ENCODE measurements at places on chromosomes 16 and 17. TPM values are rescaled to one million over a fixed set of nuclear protein-coding genes. Genes with fewer than 3 reads are reported as not detected.
A peak's percentile ranks its signal among the peaks of the same experiment; 100 is the strongest.

CLDN6 gene
- not detected for total RNA-seq

CD300LB gene
- 0.69 TPM for total RNA-seq

MAP3K3 gene
- total RNA-seq, result 52.7 TPM

EVPLL gene
- 0.36 TPM for total RNA-seq

NACA2 gene
- total RNA-seq, result not detected

ZSCAN10 gene
- not detected for total RNA-seq

SOX9 gene
- total RNA-seq, result 2.8 TPM

GRCh38 chr16:28910086-28911031, 14.7 kb downstream of the RABEP2 start:
- DNase-seq, result no peak

DNA sequence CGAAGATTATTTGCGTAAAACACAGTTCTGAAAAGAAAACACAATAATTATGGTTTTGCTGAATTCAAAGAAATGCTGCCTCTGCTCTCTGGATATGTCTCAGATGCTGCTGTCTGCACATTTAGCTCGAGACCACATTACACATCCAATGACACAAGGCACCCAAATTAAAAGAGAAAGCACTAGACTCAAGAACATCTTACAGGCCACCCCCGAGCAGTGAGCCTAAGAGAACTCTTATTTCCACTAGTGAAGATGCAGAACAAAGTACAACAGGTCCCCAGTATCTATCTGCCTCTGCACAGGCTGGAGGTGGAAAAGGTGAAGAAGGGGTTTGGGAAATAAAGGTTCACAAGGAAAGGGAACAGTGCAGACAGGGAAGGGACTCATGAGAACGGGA, 33.5 kb downstream of the GRB2 start:
- no peak for DNase-seq

DNA sequence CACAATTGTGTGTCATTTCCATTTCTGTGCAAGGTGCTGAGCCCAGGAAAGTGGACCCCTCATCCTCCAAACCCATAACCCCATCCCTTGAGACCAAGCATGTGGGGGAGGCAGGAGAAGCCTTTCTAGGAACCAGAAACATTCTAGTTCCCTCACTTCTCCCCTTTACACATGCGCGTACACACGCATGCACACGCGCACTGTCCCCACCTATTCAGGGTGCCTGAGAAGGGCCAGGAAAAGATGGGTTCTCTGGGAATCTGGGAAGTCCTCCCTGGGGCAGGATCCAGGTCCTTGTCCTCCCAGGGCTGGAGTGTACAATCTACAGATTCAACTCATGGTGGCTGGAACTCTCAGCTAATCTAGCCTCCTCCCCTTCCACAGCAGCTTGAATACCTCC, 2.4 kb downstream of the PPY start:
- no peak for DNase-seq

DNA sequence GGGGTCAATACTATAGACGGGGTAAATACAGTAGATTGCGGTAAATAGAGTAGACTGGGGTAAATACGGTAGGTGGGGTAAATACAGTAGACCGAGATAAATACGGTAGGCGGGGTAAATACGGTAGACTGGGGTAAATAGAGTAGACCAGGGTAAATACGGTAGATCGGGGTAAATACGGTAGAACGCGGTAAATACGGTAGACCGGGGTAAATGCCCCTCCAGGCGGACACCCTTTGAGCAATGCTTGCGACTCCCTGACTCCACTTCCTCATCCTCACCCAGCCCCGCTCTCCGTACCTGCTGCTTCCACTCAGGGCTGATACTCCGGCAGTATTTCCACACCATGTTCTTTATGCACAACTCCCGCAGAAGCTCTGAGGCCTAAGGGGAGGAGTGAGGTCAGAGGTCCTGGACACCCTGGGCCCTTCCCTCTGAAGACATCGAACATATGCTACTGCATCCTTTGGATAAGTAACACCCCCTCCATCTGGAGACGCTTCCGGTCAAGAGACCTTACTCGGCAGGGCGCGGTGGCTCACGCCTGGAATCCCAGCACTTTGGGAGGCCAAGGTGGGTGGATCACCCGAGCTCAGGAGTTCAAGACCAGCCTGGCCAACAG, 13.3 kb upstream of the CRK start:
- DNase-seq, result no peak

- DNase-seq, result no peak
Observed at GRCh38 chr16:56849690-56850680, 15.0 kb upstream of the SLC12A3 start.

DNA sequence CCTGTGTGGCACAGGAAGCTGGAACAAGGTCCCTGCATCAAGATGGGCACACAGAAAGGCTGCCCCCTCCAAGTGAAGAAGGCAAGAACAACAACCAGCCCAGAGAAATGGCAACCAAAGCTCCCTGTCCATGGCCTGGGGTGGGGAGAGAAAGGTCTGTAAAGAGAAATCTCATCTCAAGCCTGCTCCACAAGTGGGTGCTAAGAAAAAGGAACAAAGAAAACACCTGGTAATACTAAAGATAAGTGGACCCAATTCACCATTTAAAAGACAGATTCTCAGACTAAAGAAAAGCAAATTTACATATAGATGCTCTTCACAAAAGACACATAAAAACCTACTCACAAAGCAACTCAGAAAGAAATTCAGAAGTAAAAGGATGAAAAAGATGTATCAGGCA, 107.4 kb downstream of the PARN start:
- DNase-seq, result no peak

- DNase-seq, result no peak
Observed at GRCh38 chr17:39225959-39226683, 376 bp upstream of the STAC2 start.

DNA sequence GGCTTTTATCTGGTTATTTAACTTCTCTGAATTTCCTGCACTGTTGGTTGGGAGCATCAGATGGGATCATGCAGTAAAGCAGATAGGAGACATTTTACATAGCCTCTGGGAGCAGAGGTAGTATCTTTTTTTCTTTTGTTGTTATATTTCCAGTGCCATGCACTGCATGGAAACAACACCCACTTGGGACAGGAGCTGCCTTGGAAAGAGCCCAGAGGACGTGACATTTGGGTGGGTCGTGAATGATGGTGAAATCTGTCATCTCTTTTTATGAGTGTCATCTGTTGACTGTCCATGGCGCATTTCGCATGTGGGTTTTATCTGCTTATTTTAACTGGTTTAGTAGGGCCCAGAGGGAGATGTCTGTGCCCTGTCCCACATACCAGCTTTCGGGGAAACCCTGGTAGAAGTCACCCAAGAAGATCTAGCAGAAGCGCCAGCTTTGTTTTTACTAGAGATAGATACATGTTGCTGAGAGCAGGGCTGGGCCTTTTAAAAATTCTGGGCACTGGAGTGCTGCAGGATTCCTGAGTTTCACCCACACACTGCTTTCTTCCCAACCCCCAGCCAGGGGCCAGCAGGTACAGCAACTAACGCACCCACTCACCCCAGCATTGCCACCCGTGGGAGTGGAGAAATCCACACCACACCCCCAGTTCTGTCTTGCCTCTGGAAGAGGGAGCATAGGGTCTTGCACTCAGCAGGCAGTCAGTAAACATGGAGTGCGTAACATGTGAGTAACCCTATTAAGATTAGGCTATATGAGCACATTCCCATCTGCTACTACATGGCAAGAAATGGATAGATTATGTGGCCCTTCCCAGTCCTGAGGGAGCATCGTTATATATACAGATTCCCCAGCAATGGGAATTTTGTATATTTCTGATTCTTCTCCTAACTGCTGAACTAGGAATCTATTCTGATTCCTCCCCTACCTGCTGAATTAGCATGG, 8.4 kb upstream of the TERF2 start:
- DNase-seq, result no peak

GRCh38 chr17:6654841-6655731, 3.5 kb downstream of the C17orf100 start:
- no peak for DNase-seq

DNA sequence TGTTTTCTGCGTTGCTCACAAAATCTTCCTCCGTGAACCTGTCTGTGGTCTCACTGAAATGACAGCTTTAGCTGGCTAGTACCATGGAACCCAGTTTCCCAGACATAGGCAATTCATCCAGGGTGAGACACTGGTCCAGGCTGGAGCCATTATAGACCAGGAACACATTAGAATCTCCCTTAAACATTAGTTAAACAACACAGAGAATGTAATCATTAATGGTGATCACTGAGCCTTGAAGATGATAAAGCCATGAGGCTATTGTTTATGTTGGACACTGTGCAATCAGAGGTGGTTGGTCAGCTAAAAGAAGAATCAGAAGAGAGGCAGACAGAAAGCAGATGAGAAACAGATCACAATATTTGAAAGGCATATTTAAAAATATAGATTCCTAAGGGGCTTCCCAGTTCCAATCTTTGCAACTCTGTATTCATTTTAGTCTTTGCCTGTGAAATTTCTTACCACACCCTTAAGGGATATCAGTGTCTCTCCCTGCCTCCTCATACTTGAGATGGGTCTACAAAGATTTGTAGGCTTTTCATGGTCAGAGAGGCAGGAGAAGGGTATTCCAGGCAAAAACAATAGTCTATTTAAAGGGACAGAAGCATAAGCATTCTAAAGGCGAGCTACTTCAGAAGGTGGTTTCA, 317.9 kb downstream of the MAP2K6 start:
- DNase-seq, result no peak

- no peak for DNase-seq
Observed at GRCh38 chr17:74773414-74773813, 2.7 kb downstream of the NAT9 start.

DNA sequence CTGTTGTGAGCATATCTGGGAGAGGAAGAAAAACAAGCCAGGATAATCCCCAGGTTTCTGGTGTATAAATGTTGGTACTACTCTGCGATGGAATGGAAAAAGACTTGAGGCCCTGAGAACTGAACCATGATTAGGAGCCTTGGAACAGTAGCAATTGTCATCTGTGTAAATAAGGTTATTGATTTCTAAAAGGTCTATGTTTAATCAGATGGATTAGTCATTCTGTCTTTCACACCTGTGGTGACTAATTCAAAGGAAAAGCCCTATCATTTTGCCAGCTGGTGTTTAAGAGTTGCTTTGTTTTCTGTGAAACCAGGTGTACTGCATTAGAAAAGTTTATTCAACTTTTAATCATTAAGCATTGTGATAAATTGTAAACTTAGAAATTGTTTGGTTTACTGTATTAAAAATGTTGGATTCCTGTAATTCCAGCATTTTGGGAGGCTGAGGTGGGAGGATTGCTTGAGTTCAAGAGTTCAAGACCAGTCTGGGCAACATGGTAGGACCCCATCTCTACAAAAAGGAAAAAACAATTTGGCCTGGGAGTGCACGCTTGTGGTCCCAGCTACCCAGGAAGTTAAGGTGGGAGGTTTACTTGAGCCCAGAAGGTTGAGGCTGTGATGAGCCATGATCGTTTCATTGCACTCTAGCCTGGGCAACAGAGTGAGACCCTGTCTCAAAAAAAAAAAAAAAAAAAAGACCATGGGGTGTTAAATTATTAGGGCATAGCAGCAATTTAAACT, 29.0 kb upstream of the KPNB1 start:
- no peak for DNase-seq

DNA sequence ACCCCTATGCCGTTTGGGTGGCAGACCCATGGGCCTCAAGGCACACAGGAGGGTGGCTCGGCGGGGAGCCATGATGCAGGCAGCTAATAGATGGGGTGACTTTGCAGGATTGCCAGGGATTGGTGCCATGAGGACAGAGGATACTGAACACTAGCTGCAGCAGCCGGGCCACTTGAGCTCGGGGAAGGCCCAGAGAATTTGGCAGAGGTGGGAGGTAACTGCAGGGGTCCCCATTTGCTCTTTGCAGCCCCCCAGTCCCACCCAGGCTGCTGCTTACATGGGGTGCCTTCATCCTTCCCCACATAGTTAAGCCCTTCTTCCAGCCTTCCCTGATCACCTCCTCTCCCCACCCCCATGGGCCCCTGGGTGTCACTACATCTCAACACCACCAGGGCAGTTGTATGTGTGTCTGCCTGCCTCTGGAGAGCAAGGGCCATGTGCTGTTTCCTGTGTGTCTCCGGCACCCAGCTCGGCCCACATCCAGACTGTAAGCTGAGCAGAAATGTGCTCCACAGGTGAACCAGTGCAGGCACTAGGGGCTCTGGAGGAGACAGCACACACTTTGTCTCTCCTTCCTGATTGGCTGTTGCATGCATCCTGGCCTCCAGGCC, 52.0 kb downstream of the SREBF1 start:
- no peak for DNase-seq

DNA sequence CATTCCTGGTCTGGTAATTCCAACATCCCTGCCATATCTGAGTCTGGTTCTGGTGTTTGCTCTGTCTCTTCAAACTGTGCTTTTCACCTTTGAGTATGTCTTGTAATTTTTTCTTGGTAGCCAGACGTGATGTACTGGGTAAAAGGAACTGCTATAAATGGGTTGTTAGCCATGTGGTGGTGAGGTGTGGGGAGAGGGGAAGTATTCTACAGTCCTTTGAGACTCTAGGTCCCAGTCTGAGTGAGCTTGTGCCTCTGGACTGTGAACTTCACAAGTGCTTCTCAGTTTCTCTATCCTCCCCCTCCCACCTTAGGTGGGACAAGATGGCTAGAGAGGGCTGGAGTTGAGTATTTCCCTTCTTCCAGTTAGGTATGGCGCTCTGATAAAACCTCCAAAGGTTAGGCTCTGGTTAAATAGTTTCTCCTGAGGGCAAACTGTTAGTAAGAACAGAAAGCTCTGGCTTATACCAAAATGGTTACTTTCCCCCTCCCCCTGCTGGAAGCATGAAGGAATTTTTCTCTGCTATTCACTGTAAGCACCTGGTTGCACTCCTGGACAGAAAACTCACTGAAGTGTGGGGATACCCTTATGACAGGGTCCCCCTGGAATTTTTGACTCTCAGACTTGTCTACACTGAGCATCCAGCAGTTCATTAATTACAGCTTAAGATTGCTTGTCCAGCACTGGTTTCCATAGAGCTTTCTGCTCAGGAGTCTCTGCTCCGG, 87.8 kb downstream of the MARCHF10 start:
- DNase-seq, result no peak

GRCh38 chr17:67753026-67753425, 35.3 kb downstream of the NOL11 start:
- DNase-seq, result no peak

DNA sequence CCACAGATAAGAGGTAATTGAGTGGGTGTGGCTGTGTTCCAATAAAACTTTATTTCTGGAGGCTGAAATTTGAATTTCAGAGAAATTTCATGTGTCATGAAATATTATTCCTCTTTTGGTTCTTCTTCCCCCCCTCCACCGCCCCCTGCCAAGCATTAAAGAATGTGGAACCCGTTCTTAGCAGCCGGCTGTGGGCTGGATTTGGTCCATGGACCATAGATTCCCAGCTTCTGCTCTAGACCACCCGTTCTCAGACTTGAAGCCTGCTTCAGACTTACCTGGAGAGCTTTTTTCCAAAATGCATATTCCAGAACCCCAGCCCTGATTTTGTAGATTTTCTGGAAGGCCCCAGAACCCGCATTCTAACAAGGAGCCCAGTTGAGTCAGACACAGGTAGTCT, 15.1 kb upstream of the LASP1NB start:
- peak; percentile 8 for DNase-seq

- no peak for DNase-seq
Observed at GRCh38 chr17:62671553-62671952, 44.1 kb downstream of the MRC2 start.

- no peak for DNase-seq
Observed at GRCh38 chr16:76276745-76277438, at the start of gene CNTNAP4. CNTNAP4 (plus strand) TSS chr16:76277401; CDS start chr16:76277663, 262 bp downstream.

GRCh38 chr17:36942631-36943125, 5.4 kb downstream of the LHX1 start:
- no peak for DNase-seq

GRCh38 chr17:64406321-64407200, 15.9 kb upstream of the PECAM1 start:
- no peak for DNase-seq

GRCh38 chr16:30187556-30187865, 4.1 kb downstream of the CORO1A start:
- DNase-seq, result no peak
